Thymus (tissue), 14 donors: ENCODE measurements at places on chromosomes 5 and 9. TPM values are rescaled to one million over a fixed set of nuclear protein-coding genes. Genes with fewer than 3 reads are reported as not detected.

DNA sequence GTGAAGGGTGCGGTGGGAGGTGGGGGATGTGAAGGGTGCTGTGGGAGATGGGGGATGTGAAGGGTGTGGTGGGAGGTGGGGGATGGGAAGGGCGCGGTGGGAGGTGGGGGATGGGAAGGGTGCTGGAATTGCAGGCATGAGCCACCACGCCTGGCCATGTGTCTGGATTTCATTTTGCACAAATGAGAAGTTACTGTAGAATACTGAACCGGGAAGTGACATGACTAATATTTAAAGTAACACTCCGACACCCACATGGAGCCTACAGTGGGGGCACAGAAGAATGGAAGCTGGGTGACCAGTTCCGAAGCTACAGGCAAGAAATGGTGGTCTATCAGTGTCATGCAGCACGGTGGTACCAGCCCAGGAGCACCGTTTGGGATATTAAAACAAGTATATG lies 69.9 kb upstream of the SPTLC1 start:
- H3K27me3 ChIP-seq: no peaks in the 10 kb centered on the region
- no peak for DNase-seq
- no peak overlapping the region for H3K4me3 ChIP-seq
- H3K36me3 ChIP-seq: no peaks in the 10 kb centered on the region
- H3K4me1 ChIP-seq: no peaks in the 10 kb centered on the region

GRCh38 chr5:156164306-156164705 lies 162.7 kb upstream of the SGCD start:
- DNase-seq: no peak
- no peaks in the 10 kb centered on the region for H3K36me3 ChIP-seq
- no peaks in the 10 kb centered on the region for H3K4me1 ChIP-seq
- H3K27ac ChIP-seq: no peak overlapping the region
- no peaks in the 10 kb centered on the region for H3K27me3 ChIP-seq

DNA sequence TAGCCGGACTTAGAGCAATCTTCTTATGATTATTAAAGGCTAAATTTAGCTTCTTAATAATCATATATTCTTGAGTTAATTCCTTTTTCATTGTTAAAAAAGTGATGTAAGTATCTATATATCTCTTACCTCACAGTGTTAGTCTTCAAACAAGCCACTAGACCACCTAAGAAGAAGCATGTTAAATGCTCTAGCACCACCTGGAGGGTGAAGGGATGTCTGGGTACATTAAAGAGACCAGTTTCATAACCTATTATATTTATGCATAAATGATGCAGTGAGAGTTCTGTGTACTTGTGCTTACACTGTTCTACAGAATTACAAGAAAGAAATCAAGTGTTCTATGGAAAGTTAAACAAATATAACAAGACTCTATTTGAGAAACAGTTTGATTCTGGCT lies 55.9 kb upstream of the SLCO6A1 start:
- no peak overlapping the region for H3K27ac ChIP-seq
- no peak overlapping the region for H3K4me3 ChIP-seq
- H3K36me3 ChIP-seq: no peaks in the 10 kb centered on the region
- DNase-seq: peak; percentile 16
- H3K27me3 ChIP-seq: no peaks in the 10 kb centered on the region
- H3K4me1 ChIP-seq: no peaks in the 10 kb centered on the region

- no peaks in the 10 kb centered on the region for H3K4me1 ChIP-seq
- no peak for DNase-seq
- no peaks in the 10 kb centered on the region for H3K27me3 ChIP-seq
- peaks cover 9% of the 10 kb centered on the region for H3K36me3 ChIP-seq
These were observed 23.6 kb downstream of the UBAP2 start for GRCh38 chr9:34025062-34025461.

GRCh38 chr5:176743868-176744583 lies 66.3 kb upstream of the UNC5A start:
- H3K4me1 ChIP-seq: no peaks in the 10 kb centered on the region
- no peak overlapping the region for H3K4me3 ChIP-seq
- peaks cover 49% of the 10 kb centered on the region for H3K27me3 ChIP-seq

GRCh38 chr9:130608554-130609134 lies 29.3 kb downstream of the FUBP3 start:
- no peak overlapping the region for H3K27ac ChIP-seq
- H3K4me3 ChIP-seq: no peak overlapping the region
- peaks cover 34% of the 10 kb centered on the region for H3K36me3 ChIP-seq

- no peak overlapping the region for H3K27ac ChIP-seq
- DNase-seq: no peak
- H3K27me3 ChIP-seq: no peaks in the 10 kb centered on the region
- H3K4me1 ChIP-seq: no peaks in the 10 kb centered on the region
These were observed 181.9 kb upstream of the HMHB1 start for GRCh38 chr5:143629871-143630659.

DNA sequence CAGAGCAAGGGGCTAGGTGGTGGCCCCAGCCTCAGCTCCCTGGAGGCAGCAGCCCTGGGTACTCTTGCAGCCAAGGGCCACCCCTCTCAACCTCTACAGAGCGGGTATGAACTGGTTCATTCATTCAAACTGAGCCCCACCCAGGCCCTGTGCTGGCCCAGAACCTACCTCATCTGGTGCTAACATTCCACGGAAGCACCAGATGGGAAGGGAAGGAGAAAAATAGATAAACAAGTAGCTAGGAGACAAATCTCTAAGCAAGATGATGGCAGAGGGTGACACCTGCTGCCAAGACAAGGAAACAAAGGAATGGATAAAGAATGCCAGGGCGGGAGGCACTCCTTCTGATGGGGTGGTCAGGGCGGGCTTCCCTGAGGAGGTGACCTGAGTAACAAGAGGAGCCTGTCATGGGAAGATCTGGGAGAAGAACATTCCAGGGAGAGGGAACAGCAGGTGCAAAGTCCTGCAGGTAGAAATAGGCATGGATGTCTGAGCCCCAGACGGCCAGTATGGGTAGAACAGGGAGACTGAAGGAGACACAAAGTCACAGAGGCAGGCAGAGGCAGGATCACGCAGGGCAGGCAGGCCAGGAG lies 6.1 kb downstream of the ST6GALNAC4 start:
- H3K36me3 ChIP-seq: peaks cover 33% of the 10 kb centered on the region
- peaks cover 33% of the 10 kb centered on the region for H3K4me1 ChIP-seq
- no peaks in the 10 kb centered on the region for H3K27me3 ChIP-seq

GRCh38 chr9:136242248-136242647 lies 3.4 kb downstream of the QSOX2 start:
- H3K27ac ChIP-seq: no peak overlapping the region
- no peak overlapping the region for H3K4me3 ChIP-seq
- DNase-seq: no peak
- H3K36me3 ChIP-seq: peaks cover 5% of the 10 kb centered on the region
- no peaks in the 10 kb centered on the region for H3K27me3 ChIP-seq

- no peak for DNase-seq
- no peak overlapping the region for H3K4me3 ChIP-seq
- no peak overlapping the region for H3K27ac ChIP-seq
- no peaks in the 10 kb centered on the region for H3K4me1 ChIP-seq
- H3K27me3 ChIP-seq: no peaks in the 10 kb centered on the region
- H3K36me3 ChIP-seq: no peaks in the 10 kb centered on the region
These were observed 229.1 kb downstream of the IRX2 start for GRCh38 chr5:2522372-2522771.

- no peaks in the 10 kb centered on the region for H3K36me3 ChIP-seq
- no peak for DNase-seq
- no peaks in the 10 kb centered on the region for H3K4me1 ChIP-seq
- no peaks in the 10 kb centered on the region for H3K27me3 ChIP-seq
These were observed 419.3 kb upstream of the ADAMTS16 start for GRCh38 chr5:4720831-4721230.

The DAP gene
- 34.4 TPM for polyA plus RNA-seq

The GZMA gene
- polyA plus RNA-seq: 15.9 TPM

The GLRA1 gene
- not detected for polyA plus RNA-seq

The GRXCR2 gene
- 0.05 TPM for polyA plus RNA-seq

The IFNA21 gene
- 0.02 TPM for polyA plus RNA-seq
